Upper lobe of left lung (tissue), 6 donors: ENCODE measurements at places on chromosomes 7 and 10.

GRCh38 chr10:21505711-21506278, 19.7 kb downstream of the SKIDA1 start:
- DNase-seq: no peak
- H3K27ac ChIP-seq: no peak overlapping the region
- H3K27me3 ChIP-seq: peaks cover 2% of the 10 kb centered on the region
- peaks cover 4% of the 10 kb centered on the region for H3K4me1 ChIP-seq
- H3K36me3 ChIP-seq: no peaks in the 10 kb centered on the region
- no peak overlapping the region for H3K4me3 ChIP-seq

DNA sequence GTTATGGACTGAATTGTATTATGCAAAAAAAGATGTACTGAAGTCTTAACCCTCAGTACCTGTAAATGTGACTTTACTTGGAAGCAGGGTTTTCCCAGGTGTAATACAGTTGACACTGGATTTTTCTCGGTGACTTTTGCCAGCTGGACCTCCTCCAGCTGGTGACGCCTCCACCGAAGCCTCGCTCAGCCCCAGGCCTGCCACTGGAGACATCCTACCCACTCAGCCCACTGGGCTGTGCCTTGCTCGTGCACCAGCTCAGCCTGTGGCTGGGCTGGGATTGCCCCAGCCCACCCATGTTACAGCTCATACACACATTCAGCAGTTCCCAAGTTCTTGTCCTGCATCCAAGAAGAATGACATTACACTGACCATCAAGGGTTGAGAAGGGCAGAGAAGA, 42.4 kb upstream of the GPR22 start:
- no peak overlapping the region for H3K27ac ChIP-seq
- H3K4me3 ChIP-seq: no peak overlapping the region
- H3K36me3 ChIP-seq: no peaks in the 10 kb centered on the region
- no peaks in the 10 kb centered on the region for H3K4me1 ChIP-seq

GRCh38 chr7:70940597-70940996, 191.3 kb upstream of the GALNT17 start:
- H3K4me3 ChIP-seq: no peak overlapping the region
- no peaks in the 10 kb centered on the region for H3K36me3 ChIP-seq
- DNase-seq: no peak
- H3K27ac ChIP-seq: no peak overlapping the region
- no peaks in the 10 kb centered on the region for H3K27me3 ChIP-seq

- H3K36me3 ChIP-seq: peaks cover 10% of the 10 kb centered on the region
- H3K27me3 ChIP-seq: no peaks in the 10 kb centered on the region
- H3K4me1 ChIP-seq: no peaks in the 10 kb centered on the region
Measured at GRCh38 chr7:30057741-30058140, 29.5 kb downstream of the PLEKHA8 start.

DNA sequence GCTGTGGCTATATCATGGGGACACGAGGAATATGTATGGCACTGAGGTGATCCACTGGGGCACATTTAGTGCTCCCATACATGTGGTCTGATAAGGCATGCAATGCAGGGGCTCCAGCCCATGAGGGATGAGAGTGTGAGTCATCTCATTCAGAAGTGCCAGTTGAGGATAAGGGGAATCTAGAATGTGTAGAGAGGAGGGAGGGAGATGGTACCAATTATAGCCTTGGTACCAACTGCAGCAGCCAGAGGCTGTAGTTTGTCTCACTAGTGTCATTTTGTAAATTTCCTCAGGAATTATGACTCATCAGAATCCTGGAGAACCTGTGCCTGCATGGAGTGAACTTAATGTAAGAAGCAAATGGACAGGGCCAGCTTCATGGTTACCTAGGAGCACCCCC, 46.2 kb downstream of the LAMB4 start:
- H3K27ac ChIP-seq: no peak overlapping the region
- no peak for DNase-seq

DNA sequence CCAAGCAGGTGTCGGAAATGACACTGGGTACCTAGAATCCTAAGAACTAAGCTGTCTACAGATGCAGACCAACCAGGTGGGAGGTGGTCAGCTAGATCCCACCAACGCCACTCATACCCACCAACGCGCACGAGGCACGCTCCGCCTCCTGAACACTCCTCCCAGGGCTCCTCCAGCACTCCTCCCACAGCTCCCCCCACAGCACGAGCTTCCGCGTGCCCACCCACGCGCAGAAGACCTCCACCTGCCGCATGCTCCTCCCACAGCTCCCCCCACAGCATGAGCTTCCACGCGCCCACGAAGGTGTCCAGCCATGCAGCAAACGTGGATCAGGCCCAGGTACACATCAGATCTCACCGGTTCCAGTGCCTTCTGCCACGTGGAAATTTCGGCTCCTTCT, 196.0 kb downstream of the MAD1L1 start:
- no peaks in the 10 kb centered on the region for H3K27me3 ChIP-seq
- peaks cover 10% of the 10 kb centered on the region for H3K4me1 ChIP-seq
- DNase-seq: no peak
- no peak overlapping the region for H3K4me3 ChIP-seq
- no peaks in the 10 kb centered on the region for H3K36me3 ChIP-seq
